ENCODE measurements at places on chromosomes 6 and 20.

DNA sequence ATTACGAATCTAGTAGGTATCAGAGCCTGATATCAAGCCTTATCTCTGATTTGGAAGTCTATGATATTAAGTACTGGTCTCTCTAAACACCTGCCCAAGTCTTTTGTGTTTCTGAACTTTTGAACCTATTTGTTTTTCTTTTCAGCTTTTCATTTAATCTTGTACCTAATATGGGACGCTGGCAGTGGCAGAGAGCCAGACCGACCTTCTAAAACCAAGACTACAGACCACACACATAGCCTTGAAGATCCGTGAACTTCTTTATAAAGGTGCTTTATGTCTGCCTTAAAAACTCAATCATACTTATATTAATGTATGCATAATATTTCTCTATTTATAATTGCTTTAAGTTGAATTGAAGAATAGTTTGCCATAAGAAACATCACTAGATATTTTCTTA, 12.6 kb upstream of the PTCHD4 start:
- DNase-seq, result no peak

GRCh38 chr20:15061061-15061430, 723.6 kb upstream of the FLRT3 start:
- no peak for DNase-seq

DNA sequence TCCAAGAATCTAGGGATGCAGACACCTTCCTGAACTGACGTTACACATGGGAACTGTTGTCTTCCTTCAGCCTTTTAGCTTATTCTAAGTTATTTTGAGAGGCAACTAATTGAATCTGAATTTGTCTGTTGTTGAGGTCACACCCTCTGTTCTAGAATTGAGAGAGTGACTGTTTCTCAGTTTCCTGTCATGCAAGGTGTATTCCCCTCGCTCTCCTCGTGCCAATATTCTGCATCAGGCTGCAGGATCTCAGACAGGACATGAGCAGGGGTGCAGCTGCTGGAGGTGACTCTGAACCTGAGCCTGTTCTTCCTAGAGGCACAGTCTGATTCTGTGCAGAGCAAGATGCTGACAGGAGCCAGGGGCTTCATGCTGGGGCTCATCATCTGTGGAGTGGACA, 52.5 kb downstream of the HLA-DPB1 start:
- DNase-seq, result peak; percentile 52

GRCh38 chr6:38933426-38933825, 115.2 kb upstream of the GLP1R start:
- no peak for DNase-seq

- no peak for DNase-seq
Measured at GRCh38 chr20:31707994-31708735, 14.5 kb downstream of the BCL2L1 start.

DNA sequence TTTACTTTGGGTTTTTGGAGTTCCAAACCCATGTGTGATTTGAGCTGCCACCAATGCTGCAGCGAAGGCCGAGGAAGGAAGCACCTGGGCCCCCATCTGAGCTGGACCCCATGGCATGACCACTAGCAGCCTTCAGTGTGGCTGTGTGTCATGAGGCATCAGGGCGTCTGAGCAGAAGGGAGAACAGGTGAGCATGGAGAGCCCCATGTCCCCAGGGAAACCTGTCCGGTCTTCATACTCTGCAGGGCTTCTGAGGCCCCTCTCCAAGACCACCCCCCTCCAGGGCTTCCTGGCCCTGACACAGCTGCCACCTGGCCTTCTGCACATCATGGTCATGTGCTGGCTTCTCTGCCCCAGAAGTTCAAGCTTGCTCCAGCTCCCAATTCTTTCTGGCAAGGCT, 169.1 kb upstream of the CST7 start:
- DNase-seq, result no peak

- no peak for DNase-seq
Measured at GRCh38 chr6:66555082-66555481, 848.1 kb upstream of the EYS start.

GRCh38 chr6:37576336-37576737, 76.6 kb upstream of the CCDC167 start:
- no peak for DNase-seq

GRCh38 chr6:79028641-79029314, 49.3 kb downstream of the PHIP start:
- no peak for DNase-seq

- DNase-seq, result no peak
Measured at GRCh38 chr6:87979737-87980136, 67.9 kb upstream of the SPACA1 start.

GRCh38 chr6:43762966-43763695, 6.9 kb upstream of the VEGFA start:
- no peak for DNase-seq

DNA sequence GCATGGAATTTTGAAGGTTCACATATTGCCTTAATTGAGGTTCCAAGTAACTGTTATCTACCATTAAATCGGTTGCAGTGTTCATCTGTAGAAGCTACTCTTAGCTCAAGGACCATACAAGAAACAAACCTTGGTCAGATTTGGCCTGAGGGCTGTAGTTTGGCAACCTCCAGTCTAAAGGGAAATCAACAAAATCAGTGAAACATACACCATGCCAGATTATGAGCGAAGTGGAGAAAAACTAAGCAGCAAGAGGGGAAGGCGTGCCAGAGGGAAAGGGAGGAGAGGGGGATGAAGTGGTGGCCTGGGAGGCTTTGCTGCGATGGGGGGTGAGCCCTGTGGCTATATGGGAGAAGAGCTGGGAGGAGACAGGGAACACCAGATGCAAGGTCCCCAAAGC, 8.8 kb upstream of the SNAI1 start:
- no peak for DNase-seq

DNA sequence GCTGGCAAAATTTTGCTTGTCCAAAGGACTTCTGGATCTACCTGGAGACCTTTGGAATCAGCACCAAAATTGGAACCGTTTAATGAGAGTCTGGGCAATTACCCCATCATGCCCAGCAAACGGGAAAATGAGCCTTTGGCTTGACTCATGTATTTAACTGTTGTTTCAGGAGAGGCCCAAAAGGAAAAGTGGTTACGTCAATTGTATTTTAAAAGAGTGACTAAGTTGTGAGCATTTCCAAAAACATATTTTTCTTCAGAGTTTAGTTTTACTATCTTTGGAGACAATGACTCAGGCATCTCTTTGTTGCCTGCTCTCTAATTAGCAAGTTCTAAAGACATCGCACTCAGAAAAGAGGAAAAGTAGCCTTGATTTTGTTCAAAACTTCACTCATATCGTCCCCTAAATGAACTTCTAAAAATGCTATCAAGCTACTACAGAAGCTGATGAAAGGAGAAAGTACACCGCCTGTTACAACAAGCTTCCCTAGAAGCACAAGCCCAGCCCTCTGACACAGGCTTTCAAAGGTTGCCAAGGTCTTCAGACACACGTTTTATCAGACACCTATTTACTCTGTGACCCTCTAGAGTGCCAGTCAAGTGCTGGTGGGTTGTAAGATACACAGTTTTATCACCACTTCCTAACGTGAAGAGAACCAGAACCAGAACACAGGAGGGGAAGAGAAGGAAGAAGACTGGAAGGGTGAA, 146.2 kb downstream of the TBX18 start:
- no peak for DNase-seq

DNA sequence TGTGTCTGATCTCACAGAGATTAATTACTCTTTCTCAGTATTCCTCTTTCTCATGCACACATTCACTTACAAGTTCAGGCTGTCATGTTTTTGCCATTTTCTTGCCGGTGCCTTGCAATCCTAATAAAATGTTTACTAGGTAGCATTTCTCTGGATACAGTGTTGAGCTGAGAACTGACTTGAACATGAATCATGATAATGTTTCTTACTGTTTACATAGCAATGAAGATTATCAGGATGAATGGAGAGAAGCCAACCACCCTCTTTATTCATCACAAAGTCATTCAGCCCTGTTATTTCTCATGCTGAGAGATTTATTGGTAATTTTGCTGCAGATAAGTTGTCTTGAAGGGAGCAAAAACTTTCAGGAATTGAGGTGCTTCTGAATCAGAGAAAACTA, 185.5 kb upstream of the ECI2 start:
- no peak for DNase-seq

All from GM10248 (cell line).